Common myeloid progenitor, CD34-positive (primary cell): ENCODE measurements at places on chromosomes 4 and X.

GRCh38 chrX:137119049-137119448, 85.3 kb upstream of the GPR101 start:
- no peak for DNase-seq

- peak; percentile 10 for DNase-seq
Measured at GRCh38 chrX:139881572-139881971, 51.3 kb downstream of the ATP11C start.

GRCh38 chr4:73731968-73732610, 8.3 kb upstream of the CXCL8 start:
- DNase-seq, result peak; percentile 77

DNA sequence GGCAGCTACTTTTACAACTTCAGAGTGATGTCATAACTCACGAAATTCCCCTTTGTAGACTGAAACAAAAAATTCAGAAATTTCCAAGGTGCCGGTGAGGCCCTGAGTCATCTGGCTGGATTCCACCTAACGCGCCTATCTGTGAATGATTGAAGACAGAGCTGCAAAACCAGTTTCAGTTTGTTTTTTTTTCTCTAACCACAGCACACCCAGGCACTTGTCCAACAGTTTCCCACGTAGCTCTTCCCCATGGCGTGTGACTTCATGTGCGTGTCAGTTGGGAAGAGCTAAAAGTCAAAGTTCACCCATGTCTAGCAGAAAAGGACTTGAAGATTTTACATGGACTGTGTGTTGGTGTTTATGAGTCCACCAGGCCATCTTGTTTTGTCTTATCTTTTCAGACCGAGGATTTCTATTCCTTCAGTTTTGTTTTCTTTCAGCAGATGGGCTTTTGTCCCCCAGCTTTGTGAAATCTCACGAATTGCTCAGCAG, 16.4 kb downstream of the TCEANC start:
- DNase-seq, result peak; percentile 90

DNA sequence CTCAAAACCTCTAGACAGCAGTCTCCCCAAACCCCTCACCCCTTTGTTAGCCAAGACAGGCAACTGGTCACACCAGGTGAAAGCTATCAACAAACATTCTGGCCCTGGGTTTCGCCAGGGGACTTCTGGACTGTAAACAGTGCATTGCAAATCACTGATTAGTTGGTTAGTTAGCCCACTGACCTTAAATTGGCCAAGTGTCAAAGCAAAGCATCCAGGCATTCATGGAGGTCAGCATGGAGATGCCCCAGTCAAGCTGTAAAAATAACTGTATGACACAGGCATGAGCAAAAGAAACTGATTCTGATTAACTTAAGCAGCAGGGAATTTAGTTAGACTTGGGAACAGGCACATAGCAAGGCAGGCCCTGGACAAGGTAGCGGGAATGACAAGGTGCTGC, 156.0 kb upstream of the TTC29 start:
- no peak for DNase-seq

DNA sequence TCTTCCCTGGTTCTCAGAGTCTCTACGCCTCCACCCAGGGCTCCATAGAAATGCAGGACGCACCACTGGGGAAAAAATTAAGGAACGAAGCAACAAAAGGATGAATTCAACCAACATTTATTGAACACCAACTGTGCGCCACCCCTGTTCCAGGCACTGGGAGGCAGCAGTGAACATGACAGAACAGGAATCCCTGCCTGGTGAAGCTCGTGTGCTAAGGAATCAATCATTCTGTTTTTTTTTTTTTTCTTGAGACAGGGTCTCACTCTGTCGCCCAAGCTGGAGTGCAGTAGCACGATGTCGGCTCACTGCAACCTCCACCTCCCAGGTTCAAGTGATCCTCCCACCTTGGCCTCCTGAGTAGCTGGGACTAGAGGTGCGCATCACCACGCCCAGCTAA, 1.9 kb upstream of the FTSJ1 start:
- DNase-seq, result peak; percentile 33

- no peak for DNase-seq
Measured at GRCh38 chr4:140106289-140106844, 47.6 kb downstream of the MAML3 start.

DNA sequence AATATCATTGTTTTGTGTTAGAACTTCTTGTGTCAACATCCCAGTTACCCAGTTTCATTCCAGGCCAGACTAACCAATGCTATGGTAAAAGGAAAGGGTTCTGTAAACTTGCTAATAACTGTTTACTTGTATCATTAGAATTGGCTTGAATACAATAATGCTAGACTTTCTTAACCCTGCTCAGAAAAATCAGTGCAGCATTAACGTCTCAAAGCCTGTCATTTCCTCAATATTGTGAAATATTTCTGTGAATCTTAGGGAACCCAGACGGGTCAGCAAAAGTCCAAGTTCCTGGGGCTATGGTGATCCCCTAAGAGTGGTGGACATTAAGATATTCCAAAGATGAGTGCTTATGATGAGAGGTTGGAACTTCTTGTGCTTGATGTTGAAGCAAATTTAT, 541.2 kb upstream of the MAGEB18 start:
- no peak for DNase-seq

GRCh38 chr4:2367626-2368025, 50.8 kb downstream of the ZFYVE28 start:
- DNase-seq, result no peak

- no peak for DNase-seq
Measured at GRCh38 chr4:531076-531475, 32.1 kb downstream of the PIGG start.

DNA sequence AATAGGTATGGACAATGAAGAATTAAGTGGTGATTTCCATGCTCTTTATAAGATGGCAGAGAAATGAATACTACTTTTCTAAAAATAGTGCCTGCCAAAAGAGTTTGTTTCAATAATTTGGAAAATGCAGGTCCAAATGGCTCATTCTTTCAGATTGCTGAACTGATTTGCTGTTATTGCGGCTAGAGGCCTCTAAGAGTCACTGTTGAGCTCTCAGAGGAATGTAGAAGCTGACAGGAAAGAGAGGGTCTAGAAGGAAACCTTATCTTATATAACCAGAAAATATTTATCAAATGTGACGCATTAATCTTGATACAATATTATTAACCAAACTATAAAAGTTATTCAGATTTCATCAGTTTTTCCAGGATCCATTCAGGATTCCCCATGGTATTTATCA, 65.7 kb upstream of the PAGE1 start:
- DNase-seq, result peak; percentile 55

DNA sequence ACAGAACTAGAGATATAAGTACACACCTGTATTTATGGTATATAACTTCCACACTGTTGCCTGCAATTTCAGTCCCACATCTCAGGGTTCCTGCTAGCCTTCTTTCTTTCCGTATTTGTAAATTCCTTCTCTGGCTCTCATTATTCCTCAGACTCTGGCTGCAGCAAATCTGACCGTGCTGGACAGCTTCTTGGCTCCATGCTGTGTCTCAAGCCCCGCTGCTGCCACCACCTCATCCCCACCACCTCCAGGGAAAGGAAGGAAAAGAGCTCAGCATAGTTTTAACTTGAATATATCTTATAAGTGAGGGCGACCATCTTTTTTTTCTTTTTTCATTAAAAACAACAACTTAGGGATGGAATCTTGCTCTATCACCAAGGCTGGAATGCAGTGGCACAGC, 155.6 kb upstream of the CXCL13 start:
- DNase-seq, result no peak

GRCh38 chr4:16858275-16858752, 40.1 kb downstream of the LDB2 start:
- no peak for DNase-seq

DNA sequence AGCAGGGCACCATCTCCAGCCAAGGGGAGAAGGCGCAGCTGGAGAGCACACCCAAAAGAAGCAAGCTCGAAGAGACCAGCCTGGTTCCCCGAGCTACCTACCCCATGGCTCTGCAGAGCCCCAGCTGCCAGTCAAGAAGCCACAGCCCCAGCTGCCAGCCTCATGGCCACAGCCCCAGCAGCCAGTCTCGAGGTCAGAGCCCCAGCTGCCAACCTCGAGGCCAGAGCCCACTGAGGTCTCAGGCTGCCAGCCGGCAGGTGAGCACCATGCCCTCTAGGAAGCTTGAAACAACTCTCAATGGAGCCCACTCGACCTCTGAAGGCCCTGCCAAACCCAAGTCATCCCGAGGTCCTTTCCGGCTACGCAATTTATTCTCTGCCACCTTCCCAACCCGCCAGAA, 27.0 kb upstream of the PRPS1 start:
- no peak for DNase-seq

GRCh38 chr4:53228036-53228435, 137.8 kb downstream of the SCFD2 start:
- DNase-seq, result peak; percentile 13

DNA sequence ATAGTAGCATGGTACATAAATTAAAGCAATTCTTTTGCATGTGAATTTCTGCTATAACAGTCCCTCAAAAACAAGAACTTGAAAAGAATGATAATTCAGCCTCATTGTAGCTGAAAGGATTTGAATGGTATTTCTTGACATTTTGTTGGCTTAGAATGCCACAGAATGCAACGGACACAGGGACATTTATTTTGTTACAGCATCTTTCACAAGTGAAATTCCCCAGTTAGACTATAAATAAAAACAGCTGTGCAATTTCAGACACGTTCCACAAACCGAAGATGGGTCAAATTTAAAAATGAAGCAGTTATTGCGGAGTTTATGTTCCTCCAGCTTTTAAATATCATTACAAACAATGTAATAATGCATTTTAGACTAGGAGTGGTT, 82.8 kb upstream of the AMELX start:
- DNase-seq, result no peak

DNA sequence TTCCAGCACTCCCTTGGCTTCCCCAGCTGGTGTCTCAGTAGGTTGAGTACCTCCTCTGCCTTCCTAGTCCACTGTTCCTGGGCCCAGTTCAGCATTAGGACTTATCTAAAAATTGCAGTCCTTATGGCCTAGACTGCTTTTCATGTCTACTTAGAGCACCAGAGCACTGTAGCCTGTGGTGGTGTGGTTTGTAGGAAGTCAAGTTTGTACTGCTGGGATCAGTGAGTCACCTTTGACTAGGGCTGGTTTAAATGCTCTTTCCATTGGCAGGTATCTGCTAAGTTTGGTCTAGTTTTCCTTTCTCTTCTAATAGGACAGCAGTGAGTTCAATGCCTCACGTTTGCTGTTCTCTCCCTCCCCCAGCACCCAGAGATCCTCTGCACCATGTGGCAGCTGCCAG, 233.6 kb upstream of the WDFY3 start:
- no peak for DNase-seq

DNA sequence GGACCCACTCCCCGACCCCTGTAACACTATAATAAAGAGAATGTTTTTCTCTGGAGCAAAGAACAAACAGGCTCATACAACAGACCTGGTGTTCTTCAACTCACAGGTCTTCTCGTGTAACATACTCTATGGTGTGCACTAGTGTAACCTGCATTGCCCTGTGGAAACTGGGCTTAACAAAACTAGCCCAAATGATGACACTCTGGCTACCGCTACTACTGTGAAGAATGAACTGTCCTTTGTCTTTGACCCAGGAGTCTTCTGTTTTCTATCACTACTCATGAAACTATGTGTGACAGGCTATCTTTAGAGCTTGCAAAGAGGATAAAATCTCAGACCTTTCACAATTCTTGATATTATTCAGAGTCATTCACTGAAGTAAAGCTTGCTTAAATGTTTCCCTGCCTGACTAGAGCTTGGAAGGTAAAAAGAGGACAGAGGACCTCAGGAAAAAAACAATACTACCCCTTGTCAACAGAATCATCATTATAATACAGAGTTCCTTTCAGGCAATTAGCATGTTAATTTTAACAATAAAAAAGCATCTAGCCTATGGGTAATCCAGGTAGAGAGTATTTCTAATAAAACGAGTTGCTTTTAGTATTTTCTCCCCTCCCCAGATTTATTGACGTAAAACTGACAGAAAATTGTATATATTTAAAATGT, 59.2 kb downstream of the FSTL5 start:
- no peak for DNase-seq

GRCh38 chr4:150315175-150315574, 236.9 kb downstream of the DCLK2 start:
- no peak for DNase-seq

- DNase-seq, result peak; percentile 76
Measured at GRCh38 chr4:83297548-83298260, 13.1 kb upstream of the COQ2 start.

GRCh38 chrX:41142130-41142910, 57.1 kb downstream of the USP9X start:
- no peak for DNase-seq

GRCh38 chr4:79798047-79798446, 275.0 kb downstream of the ANTXR2 start:
- DNase-seq, result peak; percentile 8

DNA sequence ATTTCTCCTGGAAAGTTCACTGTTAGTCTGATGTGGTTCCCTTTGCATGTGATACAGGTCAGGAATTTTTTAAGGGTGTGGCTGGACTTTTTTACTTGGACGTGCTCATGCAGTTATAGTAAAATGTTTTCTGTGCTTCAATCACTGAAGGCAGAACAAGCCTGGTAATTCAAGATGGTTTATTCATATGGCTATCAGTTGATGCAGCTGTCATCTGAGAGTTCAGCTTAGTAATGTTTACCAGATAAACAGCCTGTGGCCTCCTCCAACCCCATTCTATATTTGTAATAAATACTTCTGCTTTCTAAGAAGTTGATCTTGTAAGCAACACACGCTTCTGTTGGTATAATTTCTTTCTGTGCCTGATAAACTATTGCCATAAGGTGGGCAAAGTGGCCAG, 2105.9 kb downstream of the ARAP2 start:
- no peak for DNase-seq

GRCh38 chr4:118814891-118815290, 21.0 kb downstream of the SEC24D start:
- no peak for DNase-seq

DNA sequence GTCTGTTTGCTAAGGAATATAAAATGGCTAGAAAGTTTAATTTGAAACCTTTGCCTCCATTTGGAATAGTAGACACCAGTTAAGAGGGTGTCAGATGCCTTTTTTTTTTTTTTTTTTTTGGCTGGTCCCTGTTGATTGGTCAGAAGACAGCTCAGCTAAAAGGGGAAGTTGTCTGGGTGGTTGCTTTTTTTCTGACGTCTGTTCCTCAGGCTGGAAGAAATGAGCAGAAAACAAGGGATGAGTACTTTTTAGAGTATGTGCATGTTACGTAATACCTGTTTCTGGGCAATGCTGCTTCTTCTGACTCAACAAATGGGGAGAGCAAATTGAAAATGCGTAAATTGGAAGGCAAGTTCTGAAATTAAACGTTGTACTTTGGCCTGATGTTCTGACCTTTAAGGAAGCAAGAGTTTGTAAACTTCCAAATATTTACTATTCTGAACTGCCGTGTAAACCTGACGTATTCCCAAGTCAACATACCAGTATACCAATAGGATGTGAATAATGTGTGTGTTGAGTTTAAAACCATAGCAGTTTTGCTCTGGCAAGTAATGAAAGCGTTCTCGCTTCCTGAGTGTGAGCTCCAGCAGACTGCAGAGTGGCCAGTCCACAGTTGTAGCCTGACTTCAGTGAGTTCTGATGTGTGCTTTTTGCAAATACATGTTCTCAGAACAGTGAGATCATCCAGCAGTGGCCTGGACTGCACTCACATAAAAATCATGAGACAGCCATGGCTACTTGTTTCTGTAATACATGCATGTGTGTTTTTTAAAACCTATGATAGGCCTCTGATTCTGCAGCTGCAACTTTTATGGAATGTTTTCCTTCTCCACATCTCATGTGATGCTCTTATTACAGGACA, 1.7 kb downstream of the SAT1 start:
- peak; percentile 74 for DNase-seq

- no peak for DNase-seq
Measured at GRCh38 chrX:28312965-28313364, 274.3 kb upstream of the IL1RAPL1 start.

- DNase-seq, result no peak
Measured at GRCh38 chr4:62209757-62210485, 1009.8 kb downstream of the ADGRL3 start.
